Calu3 (cell line): ENCODE measurements at places on chromosomes 2 and 18. TPM values are rescaled to one million over a fixed set of nuclear protein-coding genes. Genes with fewer than 3 reads are reported as not detected.

DNA sequence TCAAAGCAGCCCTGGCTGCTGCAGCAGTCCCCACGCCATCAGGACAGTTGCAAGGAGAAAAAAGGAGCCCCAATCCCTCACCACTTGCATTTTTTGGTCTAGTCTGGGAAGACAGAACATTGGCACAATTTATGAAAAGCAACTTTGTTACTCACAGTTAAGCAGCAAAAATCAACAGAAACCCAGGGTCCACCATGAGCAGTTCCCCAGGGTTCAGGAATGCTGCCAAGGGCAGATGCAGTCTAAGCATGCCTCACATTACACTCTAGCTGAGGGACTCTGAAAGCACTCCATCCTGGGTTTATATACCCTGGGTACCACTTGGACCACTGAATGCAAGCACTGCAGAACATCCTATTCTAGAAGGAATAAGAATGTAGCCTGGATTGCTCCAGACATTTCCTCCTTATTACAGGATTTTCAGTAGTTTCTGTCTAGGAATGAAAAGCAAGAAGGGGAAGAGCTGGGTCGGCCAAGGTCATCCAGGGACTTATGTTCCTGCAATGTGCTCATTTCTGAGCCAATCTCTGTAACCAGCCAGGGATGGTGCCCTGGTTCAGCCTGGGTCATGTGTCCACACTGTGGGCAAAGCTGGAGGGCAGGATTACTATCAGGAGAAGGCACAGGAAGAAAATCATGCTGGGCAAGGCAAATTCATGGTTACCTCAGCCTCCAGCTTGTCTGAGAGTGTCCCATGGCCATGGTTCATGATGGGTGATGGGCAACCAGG is 19.5 kb upstream of the TMEM163 start:
- H3K36me3 ChIP-seq, result no peaks in the 10 kb centered on the region
- no peak for DNase-seq
- no peaks in the 10 kb centered on the region for H3K27me3 ChIP-seq

- no peak for DNase-seq
- no peak overlapping the region for H3K27ac ChIP-seq
- no peaks in the 10 kb centered on the region for H3K36me3 ChIP-seq
- no peak overlapping the region for H3K4me3 ChIP-seq
Measured at GRCh38 chr2:129422028-129422427, 557.4 kb upstream of the RAB6C start.

- DNase-seq, result no peak
- H3K27me3 ChIP-seq, result peaks cover 76% of the 10 kb centered on the region
- no peaks in the 10 kb centered on the region for H3K4me1 ChIP-seq
- no peaks in the 10 kb centered on the region for H3K36me3 ChIP-seq
Measured at GRCh38 chr2:237625777-237626176, 1.6 kb upstream of the LRRFIP1 start.

- peaks cover 9% of the 10 kb centered on the region for H3K36me3 ChIP-seq
- no peak for DNase-seq
- no peak overlapping the region for H3K27ac ChIP-seq
- no peak overlapping the region for H3K4me3 ChIP-seq
Measured at GRCh38 chr2:28586867-28587266, 91.0 kb downstream of the PLB1 start.

The NT5C1B gene
- total RNA-seq, result not detected in 2 replicates

The ARHGEF33 gene
- total RNA-seq, result 0.34 and 0.71 TPM in 2 replicates

GRCh38 chr2:159156834-159157233 is 129.7 kb downstream of the WDSUB1 start:
- no peak for DNase-seq
- H3K4me3 ChIP-seq, result no peak overlapping the region
- no peak overlapping the region for H3K27ac ChIP-seq
- H3K4me1 ChIP-seq, result peaks cover 13% of the 10 kb centered on the region
- peaks cover 13% of the 10 kb centered on the region for H3K36me3 ChIP-seq
- H3K27me3 ChIP-seq, result no peaks in the 10 kb centered on the region

GRCh38 chr2:202773301-202773973 is 98.1 kb downstream of the ICA1L start:
- H3K27ac ChIP-seq, result no peak overlapping the region
- H3K4me1 ChIP-seq, result peaks cover 3% of the 10 kb centered on the region
- no peaks in the 10 kb centered on the region for H3K27me3 ChIP-seq
- no peaks in the 10 kb centered on the region for H3K36me3 ChIP-seq
- H3K4me3 ChIP-seq, result no peak overlapping the region

DNA sequence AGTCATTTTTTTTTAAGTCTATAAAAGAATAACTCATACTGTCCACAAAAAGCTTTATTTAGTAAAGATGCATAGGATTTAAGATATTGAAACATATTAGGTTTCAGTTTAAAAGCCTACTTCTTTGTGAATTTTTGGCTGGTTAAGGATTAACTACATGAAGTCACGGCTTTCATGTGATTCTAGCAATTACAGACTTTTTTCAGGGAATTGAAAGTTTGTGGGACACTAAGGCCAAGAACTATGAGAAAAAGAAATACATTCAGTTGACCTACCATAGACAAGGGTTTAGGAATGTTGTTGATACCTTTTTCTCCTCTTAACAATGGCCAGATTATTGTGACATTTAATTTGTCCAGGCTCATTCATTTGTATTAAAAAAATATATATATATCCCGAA is 109.3 kb downstream of the MEIS1 start:
- no peak overlapping the region for H3K4me3 ChIP-seq
- DNase-seq, result no peak
- no peaks in the 10 kb centered on the region for H3K27me3 ChIP-seq
- H3K36me3 ChIP-seq, result no peaks in the 10 kb centered on the region

- DNase-seq, result no peak
- H3K27me3 ChIP-seq, result peaks cover 67% of the 10 kb centered on the region
- H3K36me3 ChIP-seq, result no peaks in the 10 kb centered on the region
- H3K4me1 ChIP-seq, result no peaks in the 10 kb centered on the region
- no peak overlapping the region for H3K4me3 ChIP-seq
Measured at GRCh38 chr2:43872151-43872550, 33.4 kb downstream of the ABCG8 start.

DNA sequence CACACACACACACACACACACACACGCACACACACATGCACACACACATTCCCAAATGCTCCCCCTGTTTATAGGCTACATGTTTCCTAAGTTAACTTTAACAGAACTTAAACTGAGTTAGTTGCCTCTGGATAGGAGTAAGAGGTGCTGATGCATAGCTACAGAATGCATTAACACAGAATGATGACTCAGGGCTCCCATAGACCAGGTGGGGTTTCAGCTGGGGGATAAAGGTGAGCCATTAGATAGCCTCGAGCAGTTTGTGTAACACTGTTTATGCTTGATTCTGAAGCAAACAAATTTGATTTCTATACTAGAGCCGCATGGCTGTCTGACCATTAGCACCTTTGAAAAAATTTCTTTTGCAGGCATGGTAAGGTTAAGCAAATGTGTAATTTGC is 741.0 kb downstream of the PLCL1 start:
- no peaks in the 10 kb centered on the region for H3K4me1 ChIP-seq
- H3K36me3 ChIP-seq, result no peaks in the 10 kb centered on the region
- no peak overlapping the region for H3K27ac ChIP-seq
- no peak overlapping the region for H3K4me3 ChIP-seq

The INO80C gene
- 27.0 and 41.9 TPM in 2 replicates for total RNA-seq

The ALPP gene
- total RNA-seq, result not detected in 2 replicates
